Inflammatory macrophage (primary cell): ENCODE measurements at places on chromosomes 5 and 9.
A peak's percentile ranks its signal among the peaks of the same experiment; 100 is the strongest.

DNA sequence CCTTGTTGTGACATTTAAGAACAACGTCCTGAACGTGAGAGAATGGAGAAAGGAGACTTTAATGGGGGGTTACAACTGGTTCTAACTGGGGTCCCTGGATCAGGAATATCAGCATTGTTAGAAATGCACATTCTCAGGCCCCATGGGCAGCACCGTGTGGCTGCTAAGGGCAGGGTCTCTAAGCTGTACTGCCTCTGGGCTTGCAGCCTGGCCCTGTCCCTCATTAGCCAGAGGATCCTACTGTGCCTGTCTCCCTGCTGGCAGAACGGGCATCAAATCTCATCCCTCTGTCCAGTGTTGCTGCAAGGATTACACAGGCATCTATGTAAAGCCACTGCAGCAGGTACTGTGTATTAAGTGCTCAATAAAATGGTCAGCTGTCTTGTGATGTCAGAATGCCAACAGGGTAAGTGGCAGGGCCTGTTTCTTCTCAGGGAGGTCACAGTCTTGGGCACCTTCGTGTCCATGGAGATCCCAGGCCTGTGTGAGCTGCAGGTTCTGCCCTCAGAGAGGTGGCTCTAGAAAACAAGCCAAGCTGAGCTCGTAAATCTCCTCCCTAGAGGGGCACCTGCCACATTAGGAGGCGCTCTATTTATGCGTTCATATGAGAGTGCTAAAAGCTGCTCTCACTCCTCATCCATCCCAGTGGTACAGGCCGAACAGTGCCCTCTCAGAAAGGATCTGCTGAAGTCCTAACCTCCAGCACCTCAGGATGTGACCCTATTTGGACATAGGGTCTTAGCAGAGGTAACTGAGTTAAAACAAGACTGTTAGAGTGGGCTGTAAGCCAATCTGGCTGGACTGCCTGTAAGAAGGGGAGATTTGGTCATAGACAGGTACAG is 210.5 kb downstream of the GADD45G start:
- no peak for DNase-seq

- peak; percentile 68 for DNase-seq
Observed at GRCh38 chr9:91302831-91303230, 58.9 kb downstream of the AUH start.

GRCh38 chr5:31854181-31855133 is 215.5 kb downstream of the PDZD2 start:
- DNase-seq: no peak

GRCh38 chr9:128145536-128145935 is 3.7 kb upstream of the LCN2 start:
- no peak for DNase-seq

- DNase-seq: no peak
Observed at GRCh38 chr5:159732220-159732619, 184.1 kb upstream of the ADRA1B start.

- DNase-seq: no peak
Observed at GRCh38 chr5:3931976-3932375, 336.3 kb downstream of the IRX1 start.
